ENCODE measurements at places on chromosomes 6 and 20.

GRCh38 chr6:167244064-167244960, 46.8 kb upstream of the UNC93A start:
- no peak overlapping the region for H3K4me3 ChIP-seq
- H3K27me3 ChIP-seq: no peaks in the 10 kb centered on the region
- no peak for DNase-seq
- peaks cover 4% of the 10 kb centered on the region for H3K4me1 ChIP-seq

- peaks cover 22% of the 10 kb centered on the region for H3K27me3 ChIP-seq
- H3K4me3 ChIP-seq: no peak overlapping the region
- H3K27ac ChIP-seq: peak overlapping the region; percentile 29
Measured at GRCh38 chr20:18504479-18505060, 3.2 kb upstream of the SEC23B start.

- no peak overlapping the region for H3K27ac ChIP-seq
- H3K4me1 ChIP-seq: peaks cover 15% of the 10 kb centered on the region
- H3K27me3 ChIP-seq: peaks cover 27% of the 10 kb centered on the region
Measured at GRCh38 chr20:662277-663192, 9.5 kb upstream of the SRXN1 start.

DNA sequence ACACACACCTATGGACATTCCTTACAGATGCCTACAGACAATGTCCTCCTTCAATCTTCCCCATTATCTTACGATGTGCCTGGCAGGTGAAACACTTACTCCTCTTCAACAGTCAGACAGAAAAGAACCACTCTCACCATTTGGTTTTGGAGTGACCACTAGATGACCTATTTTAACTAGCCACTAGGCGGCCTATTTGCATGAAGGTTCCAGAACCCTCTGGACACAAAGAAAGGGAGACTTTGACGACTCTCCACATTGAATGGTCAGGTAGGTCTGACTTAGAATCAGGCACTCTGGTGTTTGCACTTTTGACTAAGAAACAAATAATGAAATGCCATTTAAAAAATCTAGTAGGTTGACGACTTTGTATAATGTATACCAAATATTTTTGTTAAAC, 42.0 kb downstream of the PNLDC1 start:
- DNase-seq: no peak
- no peaks in the 10 kb centered on the region for H3K27me3 ChIP-seq
- H3K36me3 ChIP-seq: no peaks in the 10 kb centered on the region

- H3K4me3 ChIP-seq: no peak overlapping the region
- no peaks in the 10 kb centered on the region for H3K27me3 ChIP-seq
- no peaks in the 10 kb centered on the region for H3K4me1 ChIP-seq
- peak overlapping the region; percentile 31 for H3K27ac ChIP-seq
Measured at GRCh38 chr20:11195899-11196558, 522.2 kb upstream of the JAG1 start.

DNA sequence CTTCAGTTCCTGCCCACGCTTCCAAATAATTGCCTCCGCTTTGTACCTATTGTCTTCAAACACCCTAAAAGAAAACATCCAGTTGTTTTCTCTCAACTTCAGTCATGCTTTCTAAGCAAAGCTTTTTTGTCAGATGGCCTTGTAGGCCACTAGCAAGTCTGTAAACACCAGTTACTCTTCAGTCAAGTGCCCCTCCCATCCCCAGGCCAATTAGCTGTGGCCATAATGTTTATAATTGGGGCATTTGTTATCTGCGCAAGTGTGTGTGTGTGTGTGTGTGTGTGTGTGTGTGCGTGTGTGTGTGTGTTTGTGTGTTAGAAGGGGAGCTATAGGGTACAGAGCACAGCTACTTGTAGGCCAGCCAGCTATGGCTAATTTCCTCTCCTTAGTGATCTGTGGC, 272.4 kb upstream of the MARCKS start:
- H3K27ac ChIP-seq: no peak overlapping the region
- H3K27me3 ChIP-seq: no peaks in the 10 kb centered on the region
- H3K4me1 ChIP-seq: no peaks in the 10 kb centered on the region
- H3K36me3 ChIP-seq: no peaks in the 10 kb centered on the region

DNA sequence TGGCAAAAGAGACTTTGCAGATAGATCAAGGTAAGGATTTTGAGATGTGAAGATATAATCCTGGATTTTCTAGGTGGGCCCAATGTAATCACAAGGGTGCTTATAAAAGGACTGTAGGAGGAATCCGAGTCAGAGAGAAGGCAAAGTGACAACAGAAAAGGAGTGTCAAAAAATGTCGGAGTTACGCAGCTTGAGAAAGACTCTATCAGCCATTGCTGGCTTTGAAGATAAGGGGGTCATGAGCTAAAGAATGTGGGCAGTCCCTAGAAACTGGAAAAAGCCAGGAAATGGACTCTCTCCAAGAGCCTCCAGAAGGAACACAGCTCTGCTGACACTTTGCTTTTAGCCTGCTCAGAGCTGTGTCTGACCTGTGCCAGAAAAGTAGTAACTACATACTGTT, 8.7 kb upstream of the RWDD1 start:
- H3K4me1 ChIP-seq: no peaks in the 10 kb centered on the region
- H3K4me3 ChIP-seq: no peak overlapping the region
- H3K27me3 ChIP-seq: no peaks in the 10 kb centered on the region
- no peak for DNase-seq
- no peaks in the 10 kb centered on the region for H3K36me3 ChIP-seq

GRCh38 chr6:53673162-53673727, 7.7 kb upstream of the KLHL31 start:
- no peak for DNase-seq
- H3K4me3 ChIP-seq: no peak overlapping the region
- no peak overlapping the region for H3K27ac ChIP-seq
- H3K4me1 ChIP-seq: no peaks in the 10 kb centered on the region
- H3K27me3 ChIP-seq: peaks cover 27% of the 10 kb centered on the region

DNA sequence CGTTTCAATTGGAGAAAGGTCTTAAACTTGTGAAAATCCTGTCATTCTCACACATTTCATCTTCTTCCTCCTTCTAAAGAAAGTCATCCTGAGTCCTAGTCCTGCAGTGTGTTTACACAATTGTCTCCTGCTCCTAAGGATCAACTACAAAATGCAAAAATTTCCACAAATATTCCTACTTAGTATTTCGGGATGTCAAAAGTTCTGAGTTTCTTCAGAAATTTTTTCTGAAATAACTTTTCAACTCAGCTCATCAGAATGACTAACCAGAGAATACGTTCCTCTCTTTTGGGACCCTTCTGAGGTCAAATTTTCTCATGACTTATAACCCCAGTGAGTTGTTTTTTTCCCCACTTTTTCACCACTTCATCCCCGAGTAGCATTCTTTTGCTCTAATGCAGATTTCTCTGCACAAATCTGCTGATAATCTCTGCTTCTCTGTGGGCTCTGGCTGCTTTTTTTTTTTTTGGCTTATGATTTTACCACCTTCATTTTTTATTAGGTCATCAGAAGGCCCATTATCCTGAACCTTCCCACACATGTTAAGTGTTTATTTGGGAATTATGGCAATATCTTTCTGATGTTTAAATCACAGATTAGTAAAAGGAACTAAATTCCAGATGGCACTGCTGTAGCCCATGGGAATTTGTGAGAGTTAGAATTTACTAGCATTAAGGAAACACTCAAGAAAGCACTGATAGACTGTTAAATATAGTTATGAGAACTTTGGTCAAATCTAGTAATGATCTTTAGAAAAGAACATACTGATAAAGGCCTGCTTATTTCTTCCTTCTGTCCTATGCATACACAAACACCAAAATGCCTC, 41.4 kb downstream of the MAP3K5 start:
- H3K27ac ChIP-seq: no peak overlapping the region
- no peaks in the 10 kb centered on the region for H3K27me3 ChIP-seq
- peaks cover 17% of the 10 kb centered on the region for H3K4me1 ChIP-seq
- DNase-seq: no peak

GRCh38 chr6:105781915-105782314, 304.2 kb upstream of the PRDM1 start:
- no peaks in the 10 kb centered on the region for H3K27me3 ChIP-seq
- H3K4me1 ChIP-seq: no peaks in the 10 kb centered on the region
- peak overlapping the region; percentile 87 for H3K27ac ChIP-seq

GRCh38 chr6:170224694-170225660, 65.9 kb downstream of the DLL1 start:
- H3K36me3 ChIP-seq: no peaks in the 10 kb centered on the region
- H3K4me3 ChIP-seq: no peak overlapping the region
- H3K4me1 ChIP-seq: peaks cover 34% of the 10 kb centered on the region
- H3K27ac ChIP-seq: peak overlapping the region; percentile 87
- no peak for DNase-seq

DNA sequence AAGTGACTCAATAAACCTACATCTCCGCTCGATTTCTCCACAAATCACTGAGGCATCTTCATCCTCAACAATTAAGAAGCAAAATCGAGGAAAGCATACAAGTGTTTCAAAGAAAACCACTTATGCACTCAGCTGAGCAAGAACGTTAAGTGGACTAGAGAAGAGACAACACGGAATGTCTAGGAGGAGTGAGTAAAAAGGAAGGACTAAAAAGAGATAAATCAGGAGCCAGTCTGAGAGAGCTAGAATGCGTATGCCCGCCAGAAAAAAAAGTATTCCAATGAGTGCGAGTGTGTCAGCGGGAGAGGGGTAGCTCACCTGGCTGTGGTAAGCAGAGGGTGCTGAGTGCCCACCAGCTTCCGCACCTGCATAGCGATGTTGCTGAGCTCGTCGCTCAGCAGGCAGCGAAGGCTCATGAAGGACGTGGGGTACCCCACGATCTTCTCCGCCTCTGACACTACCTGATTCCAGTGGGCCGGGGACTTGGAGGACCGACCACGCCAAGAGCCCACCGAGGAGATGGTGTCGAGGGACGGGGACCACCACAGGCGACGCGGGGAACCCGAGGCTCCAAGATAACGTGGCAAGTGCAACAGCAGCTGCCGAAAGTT, 587 bp downstream of the PDSS2 start:
- H3K4me3 ChIP-seq: peak overlapping the region; percentile 96
- H3K27me3 ChIP-seq: no peaks in the 10 kb centered on the region
- no peak for DNase-seq
- H3K4me1 ChIP-seq: peaks cover 4% of the 10 kb centered on the region
- no peaks in the 10 kb centered on the region for H3K36me3 ChIP-seq

DNA sequence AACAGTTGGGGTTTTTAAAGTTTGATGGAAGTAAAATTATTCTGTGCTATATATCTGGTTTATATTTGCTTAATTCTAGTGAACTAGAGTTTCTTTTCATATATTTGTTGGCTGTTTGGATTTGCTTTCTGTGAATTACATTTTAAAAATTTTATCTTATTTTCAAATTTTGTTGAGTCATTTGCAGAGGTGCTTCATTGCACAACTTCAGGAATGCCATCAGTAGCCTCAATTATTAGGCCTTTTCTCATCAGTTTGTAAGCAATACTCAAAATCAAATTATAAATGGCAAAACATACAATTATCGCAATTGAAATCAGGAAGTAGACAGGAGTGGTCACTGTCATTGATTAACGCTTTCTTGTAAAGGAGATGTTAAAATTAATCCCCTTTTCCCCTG, 96.9 kb downstream of the UBE3D start:
- no peak overlapping the region for H3K4me3 ChIP-seq
- H3K27me3 ChIP-seq: no peaks in the 10 kb centered on the region
- H3K4me1 ChIP-seq: peaks cover 3% of the 10 kb centered on the region

GRCh38 chr6:139591075-139591865, 216.8 kb upstream of the CITED2 start:
- H3K27me3 ChIP-seq: no peaks in the 10 kb centered on the region
- no peak overlapping the region for H3K4me3 ChIP-seq
- peak overlapping the region; percentile 63 for H3K27ac ChIP-seq

DNA sequence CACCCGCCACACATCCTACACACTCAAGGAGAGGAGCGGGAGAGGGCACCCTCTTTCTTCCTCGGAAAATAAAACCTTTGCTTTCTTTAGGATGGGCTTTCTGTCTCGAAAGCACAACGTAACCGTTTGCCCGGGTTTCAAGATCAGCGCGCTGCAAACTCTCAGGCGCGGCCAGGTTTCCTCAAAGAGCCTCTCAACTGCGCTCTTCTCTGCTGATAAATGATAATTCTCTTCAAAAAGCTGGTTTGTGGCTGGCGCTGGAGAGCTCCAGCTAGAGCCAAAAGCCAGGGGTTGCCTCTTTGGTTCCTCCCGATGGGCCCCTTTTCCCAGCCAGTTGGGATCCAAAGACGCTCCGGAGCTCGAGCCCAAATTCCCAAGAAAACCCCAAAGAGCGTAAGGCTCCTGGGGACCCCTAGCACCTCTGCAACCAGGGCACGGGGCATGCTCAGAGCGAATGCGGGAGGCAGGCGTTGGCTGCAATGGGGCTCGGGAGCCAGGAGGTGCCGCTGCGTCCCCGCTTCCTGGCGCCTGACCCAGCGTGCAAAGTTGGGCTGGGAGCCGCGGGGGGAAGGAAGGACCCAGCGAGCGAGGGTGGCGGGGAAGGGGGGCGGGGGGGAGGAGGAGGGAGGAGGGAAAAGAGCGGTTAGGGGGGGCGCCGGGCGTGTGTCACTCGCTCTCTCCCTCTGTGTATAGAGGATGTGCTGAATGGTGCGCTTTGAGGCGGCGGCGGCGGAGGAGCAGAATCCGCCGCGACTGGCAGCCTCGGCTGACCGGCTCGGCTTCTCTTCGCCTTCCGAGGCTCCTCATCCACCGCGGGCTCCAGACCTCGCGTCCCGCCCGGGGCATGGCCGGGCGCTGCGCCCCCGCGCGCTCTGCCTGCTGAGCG, at the start of gene PLCB1:
Gene PLCB1 (plus strand): TSS at position 669 of the 886 bp plus-strand sequence. CDS start 386 bp downstream, outside the sequence.
- H3K27me3 ChIP-seq: no peaks in the 10 kb centered on the region
- peak within 1 kb of the TSS; percentile 74 for H3K27ac ChIP-seq
- DNase-seq: peak; percentile 10

DNA sequence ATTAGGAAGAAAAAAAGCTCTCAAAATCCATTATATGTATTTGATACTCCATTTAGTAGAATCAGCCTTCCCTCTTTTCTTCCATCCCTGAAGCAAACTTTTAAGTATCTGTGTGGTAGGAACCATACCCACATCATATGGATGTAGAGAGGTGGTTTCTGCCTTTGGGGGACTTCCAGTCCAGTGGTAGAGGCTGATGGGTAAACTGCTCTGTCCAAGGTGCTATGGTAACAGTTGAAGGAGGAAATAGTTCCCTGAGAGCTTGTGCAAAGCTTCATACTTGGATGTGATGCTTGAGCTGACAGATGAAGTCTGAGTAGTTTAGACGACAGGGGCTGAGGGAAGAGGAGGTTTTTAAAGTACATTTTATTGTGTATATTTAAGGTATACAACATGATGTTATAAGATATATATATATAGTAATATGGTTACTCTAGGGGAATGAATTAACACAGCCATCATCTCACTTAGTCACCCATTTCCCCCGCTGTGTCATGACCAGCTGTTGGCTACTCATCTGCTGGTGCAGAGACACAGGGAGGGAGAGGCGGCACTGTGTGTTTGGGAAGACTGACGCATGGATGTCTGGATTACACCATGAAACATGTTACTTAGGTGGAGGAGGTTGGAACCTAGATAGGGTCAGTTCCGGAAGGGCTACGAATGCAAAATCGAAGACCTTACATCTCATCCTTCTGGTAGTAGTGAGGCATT, 185.2 kb downstream of the FARS2 start:
- H3K27ac ChIP-seq: no peak overlapping the region
- no peak for DNase-seq
- H3K4me3 ChIP-seq: no peak overlapping the region
- H3K27me3 ChIP-seq: no peaks in the 10 kb centered on the region
- no peaks in the 10 kb centered on the region for H3K4me1 ChIP-seq
- H3K36me3 ChIP-seq: no peaks in the 10 kb centered on the region

All from esophagus squamous epithelium (tissue), 5 donors.